Activated CD4-positive, CD25-positive, alpha-beta regulatory T cell (primary cell): ENCODE measurements at places on chromosomes 2 and 18.

- no peak for DNase-seq
These were observed 126.5 kb downstream of the MAPK4 start for GRCh38 chr18:50686409-50686808.

- no peak for DNase-seq
These were observed 161.3 kb downstream of the HNMT start for GRCh38 chr2:138125306-138126288.

GRCh38 chr2:220293966-220294365 lies 666.5 kb downstream of the SLC4A3 start:
- no peak for DNase-seq

GRCh38 chr2:42601076-42601475 lies 32.6 kb downstream of the MTA3 start:
- DNase-seq, result no peak

- no peak for DNase-seq
These were observed 393.4 kb downstream of the ALK start for GRCh38 chr2:29527947-29528346.

GRCh38 chr18:62852851-62853250 lies 137.5 kb downstream of the PHLPP1 start:
- no peak for DNase-seq

DNA sequence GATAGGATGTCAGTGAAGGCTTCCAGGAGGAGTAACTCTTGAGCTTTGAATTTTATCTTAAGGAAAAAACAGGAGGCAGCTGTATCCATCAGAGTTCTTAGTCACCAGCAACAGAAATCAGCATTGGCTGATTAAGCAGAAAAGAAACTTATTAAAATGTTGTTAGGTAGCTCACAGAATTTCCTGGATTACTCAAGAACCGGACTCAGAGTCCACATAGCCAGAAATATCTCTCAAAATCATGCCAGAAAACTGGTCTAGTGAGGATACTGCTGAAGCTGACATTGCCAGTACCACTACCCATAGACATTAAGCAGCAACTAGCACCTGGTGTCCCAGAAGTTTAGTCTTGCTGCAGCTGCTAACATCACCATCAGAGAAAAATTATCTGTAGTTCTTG lies 10.1 kb upstream of the AFTPH start:
- no peak for DNase-seq

GRCh38 chr2:120461092-120461491 lies 115.2 kb downstream of the INHBB start:
- no peak for DNase-seq

DNA sequence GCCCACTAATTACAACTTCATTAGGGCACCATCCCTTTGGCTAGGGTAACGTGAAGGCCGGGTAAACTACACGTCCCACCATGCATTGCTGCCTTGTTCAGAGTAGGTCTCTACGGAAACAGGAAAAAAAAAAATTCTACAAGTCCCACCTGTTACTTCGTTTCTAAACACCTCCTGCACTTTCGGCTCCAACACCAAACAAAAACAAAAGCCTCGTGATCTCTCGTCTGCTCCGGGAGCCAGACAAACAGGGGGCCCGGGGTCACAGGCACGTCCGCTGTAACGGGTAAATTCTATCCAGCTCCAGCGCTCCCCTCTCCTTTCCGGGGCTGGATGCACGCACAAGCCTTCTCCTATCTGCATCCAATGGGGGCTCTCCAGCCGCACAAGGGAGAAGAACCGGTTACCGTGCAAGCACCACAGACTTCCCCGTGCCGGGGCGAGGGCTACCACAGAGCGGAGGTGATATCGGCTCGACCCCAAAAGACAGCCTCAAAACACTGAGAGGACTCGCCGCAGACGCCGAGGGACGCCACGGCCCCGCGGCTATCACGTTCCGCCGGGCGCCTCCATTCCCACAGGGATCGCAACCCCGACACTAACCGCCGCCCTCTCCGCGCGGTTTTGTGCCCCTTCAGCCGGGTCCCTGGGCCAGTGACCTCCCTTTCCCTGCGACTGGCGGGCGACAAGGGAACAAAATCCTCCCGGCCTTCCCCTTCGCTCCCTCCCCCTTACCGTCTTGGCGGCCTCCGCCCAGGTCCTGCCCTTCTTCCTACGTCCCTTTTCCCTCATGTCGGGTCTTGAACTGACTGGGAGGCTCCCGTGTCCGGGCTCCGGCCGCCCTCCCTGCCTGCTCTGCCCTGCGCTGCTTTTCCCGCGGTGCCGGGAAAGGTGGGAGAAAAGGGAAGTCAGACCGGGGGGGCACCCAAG lies 591 bp downstream of the ASXL2 start:
- DNase-seq, result peak; percentile 28

DNA sequence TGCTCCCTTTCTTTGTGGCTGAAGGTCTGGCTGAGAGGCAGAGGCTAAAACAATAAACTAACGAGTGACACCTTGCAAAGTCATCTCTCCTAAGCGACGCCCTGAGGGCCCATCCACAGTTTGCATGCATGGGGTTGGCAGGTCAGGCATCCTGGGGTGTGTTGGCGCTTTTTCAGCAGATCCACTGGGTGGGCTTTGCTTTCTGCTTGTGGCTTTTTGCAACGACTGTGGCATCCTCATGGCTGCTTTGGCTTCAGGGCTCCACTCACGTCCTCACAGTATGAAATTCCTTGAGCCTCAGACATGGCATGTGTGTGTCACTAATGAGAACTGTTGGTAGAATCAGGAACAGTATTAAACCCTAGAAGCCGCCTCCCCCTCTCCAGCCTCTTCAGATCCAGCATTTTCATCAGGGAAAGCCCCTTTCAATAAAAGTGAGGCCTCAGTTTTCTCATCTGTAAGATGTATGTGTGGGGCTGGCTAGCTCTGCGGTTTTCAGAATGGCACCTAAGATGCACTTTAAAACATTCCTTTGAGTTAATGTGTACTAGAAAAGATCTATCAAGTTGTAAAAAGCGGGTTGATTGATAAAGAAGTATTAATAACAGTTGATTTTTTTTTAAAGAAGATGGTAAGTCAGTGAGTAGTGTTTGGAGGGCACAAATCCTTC lies 72.5 kb downstream of the SH3BP4 start:
- no peak for DNase-seq

DNA sequence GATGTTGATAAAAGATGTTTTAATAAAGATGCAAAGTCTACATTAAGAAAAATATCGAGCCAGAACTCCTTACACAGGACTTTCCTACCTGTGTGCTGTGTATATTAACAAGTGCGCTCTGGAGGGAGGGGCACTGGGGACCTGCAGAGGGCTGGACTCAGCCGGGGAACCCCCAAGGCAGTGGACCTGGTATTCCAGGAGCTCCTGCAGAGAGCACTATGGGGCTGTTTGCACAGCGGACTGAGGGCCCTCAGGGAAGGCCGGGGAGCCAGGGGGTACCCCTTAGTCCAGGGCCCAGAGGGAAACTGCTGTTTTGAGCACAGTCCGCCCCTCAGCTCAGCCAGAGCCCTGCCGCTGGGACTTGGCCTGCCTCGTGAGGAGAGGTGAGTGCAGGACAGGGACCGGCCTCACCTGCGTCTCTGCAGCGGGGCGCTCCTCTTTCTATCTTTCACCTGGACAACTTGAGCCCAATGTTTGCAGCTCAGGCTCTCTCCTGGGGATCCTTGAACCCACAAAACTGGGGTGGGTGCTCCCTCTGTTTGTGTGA lies 168.4 kb downstream of the ARL4C start:
- no peak for DNase-seq

- no peak for DNase-seq
These were observed 164.4 kb upstream of the MGAT5 start for GRCh38 chr2:134089454-134089853.

GRCh38 chr2:108579623-108580022 lies 45.4 kb downstream of the LIMS1 start:
- no peak for DNase-seq

DNA sequence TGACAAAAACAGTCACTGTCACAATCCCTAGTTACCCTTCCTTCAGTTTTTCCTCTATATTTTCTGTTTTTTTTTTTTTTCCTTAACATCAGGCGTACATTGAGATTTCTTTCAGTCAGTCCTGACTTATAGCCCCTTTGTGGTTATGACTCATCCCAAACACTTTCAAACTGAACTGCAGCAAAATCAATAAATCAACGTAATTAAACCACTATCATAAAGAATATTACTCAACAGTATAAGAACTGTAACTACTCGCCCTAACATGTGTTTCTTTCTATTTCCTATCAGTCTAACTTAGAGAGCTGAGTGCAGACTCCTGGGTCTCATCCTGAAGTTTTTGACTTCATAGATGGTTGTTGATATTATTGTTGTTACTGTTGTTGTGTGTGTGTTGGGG lies 523.5 kb downstream of the LRRTM4 start:
- no peak for DNase-seq

- no peak for DNase-seq
These were observed 1.1 kb upstream of the TTC27 start for GRCh38 chr2:32626639-32627221.

DNA sequence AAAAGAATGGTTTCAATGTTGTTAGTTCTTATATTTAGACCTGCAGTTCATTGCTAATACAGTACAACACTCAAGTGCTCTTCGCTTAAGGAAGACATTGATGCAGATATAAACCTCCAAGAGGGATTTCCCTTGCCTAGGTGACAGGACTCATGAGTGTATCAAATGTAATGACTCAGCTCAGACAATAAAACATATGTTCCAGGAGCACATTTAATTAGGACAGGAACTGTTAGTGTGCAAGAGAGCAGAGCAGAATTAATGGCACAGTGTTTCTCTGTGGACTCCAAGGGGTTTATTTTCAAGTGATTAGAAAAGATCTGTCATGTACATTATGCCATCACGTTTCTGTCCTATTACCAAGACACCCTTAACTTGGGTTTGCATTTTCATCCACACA lies 375.0 kb downstream of the LRRTM4 start:
- DNase-seq, result no peak

GRCh38 chr2:62084801-62085200 lies 111.1 kb upstream of the B3GNT2 start:
- DNase-seq, result no peak

DNA sequence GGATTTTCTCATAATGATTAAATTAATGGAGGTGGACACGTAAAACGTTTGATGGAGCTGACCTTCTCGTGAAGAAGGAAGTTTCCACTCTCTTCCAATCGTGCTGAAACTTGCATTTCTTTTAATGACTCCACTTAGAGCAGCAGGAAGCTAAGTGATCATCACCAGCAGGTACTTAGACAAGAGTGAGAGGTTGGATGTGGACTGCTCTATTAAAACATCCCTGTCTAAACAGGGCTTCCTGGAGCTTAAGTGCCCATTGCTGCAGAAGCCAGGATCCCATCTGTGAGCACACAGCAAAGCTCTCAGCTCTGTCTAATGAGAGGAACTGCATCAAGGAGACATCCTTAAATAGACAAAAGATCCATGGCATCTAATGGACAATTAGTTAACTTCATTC lies 1539.5 kb upstream of the CELF4 start:
- no peak for DNase-seq

DNA sequence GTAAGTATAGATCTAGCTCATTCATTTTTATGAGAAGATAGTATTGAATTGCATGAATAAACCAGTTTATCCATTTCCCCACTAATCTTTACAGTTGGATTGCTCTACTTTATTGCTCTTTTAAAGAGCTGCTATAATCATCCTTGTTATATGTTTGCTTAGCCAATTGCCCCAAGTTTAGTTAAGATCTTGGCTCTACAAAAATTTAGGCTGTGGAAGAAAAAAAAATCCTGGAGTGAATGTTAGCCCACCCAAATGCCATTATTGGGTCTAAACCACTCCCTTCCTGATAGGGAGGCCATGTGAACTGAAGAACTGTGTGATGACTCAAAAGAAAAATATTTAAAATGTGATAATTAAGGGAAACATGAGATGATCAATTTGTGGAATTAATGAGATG lies 2.9 kb downstream of the ALS2 start:
- no peak for DNase-seq
